Non-pigmented ciliary epithelial cell (primary cell): ENCODE measurements at places on chromosomes 1 and 21.

DNA sequence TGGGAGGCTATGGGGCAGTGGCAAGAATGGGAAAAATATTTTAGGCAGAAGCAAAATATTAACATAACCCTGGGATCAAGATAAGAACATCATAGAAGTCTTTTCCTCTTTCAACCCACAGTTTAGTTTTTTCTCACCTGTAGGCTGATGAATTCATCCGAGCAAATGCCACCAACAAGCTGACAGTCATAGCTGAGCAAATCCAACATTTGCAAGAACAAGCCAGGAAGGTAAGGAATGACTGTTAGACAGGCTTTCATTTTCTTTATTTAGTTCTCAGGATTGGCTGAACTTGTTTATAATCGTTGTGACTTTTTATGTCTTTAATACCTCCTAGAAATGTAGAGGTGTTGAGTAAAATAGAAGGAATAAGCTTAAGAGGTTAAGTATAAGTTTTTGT, 6.4 kb downstream of the C1orf50 start:
- DNase-seq, result no peak

- DNase-seq, result no peak
These were observed 6.4 kb downstream of the ACTN2 start for GRCh38 chr1:236692742-236693141.

- no peak for DNase-seq
These were observed 22.5 kb downstream of the DPT start for GRCh38 chr1:168706391-168706992.

DNA sequence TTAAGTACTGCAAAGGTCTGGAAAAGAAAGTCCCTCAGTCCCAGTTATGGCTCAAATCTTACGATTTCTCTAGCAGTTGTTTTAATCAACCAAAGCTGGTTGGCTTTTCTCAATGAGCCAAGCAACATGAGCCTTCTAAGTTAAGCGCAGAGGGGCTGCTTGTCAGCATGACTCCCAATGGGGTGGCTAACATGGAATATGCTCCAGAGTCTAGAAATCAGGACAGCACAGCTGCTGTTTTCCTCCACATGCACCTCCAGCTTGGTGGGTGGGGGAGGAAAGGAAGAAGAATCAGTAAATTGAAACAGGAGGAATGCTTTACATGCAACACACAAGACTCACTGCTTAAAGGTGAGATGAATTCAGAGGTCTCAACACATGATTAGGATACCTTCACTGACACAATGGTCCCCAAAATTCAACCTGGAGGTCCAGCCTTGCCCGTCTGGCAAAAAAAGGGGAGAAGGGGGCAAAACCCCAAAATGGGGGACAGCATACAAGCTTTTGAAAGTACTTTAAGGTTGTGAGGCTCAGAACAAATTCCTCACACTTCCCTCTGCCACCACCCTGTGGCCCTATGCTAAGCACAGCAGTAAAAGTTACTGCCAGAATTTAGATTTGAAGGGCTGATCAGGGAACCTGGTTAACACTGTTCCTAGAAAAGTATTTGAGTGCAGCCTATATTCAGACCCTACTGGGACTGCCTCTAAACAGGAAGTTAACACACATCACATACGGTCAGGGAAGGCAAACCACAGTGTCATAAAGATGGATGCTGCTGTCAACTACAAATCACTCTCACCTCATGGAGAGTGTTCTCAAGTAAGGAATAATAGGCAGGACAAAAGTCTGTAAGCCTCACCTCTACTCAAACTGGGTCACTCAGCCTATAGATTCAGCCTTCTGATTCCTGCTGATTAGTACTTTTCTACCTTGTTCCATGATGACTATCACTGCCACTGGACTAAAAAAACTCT, 2.6 kb downstream of the GATAD2B start:
- no peak for DNase-seq

DNA sequence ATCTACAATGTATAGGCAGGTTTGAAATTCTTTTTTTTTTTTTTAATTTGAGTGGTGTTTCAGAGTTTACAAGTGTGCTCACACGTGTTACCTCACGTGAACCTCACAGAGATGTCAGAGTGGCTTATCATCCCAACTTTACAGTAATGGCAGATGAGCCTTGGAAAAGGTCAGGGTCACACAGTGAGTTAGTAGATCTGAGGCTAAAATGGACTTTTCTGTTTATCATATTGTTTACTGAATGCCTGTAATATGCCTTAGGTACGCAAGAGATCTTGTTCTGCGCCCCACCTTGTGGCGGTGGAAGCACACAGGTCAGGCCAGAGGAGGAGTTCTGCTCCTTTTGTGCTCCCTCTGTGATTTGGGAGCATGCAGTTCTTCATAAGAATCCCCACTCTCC, 80.0 kb downstream of the DYRK1A start:
- no peak for DNase-seq
